ENCODE measurements at places on chromosomes 1 and 21. TPM values are rescaled to one million over a fixed set of nuclear protein-coding genes. Genes with fewer than 3 reads are reported as not detected.
A peak's percentile ranks its signal among the peaks of the same experiment; 100 is the strongest.

The CYP2J2 gene
- total RNA-seq, result 160 TPM

The LENEP gene
- total RNA-seq, result not detected

- no peak for DNase-seq
These were observed 59.5 kb upstream of the RGS2 start for GRCh38 chr1:192749349-192749748.

DNA sequence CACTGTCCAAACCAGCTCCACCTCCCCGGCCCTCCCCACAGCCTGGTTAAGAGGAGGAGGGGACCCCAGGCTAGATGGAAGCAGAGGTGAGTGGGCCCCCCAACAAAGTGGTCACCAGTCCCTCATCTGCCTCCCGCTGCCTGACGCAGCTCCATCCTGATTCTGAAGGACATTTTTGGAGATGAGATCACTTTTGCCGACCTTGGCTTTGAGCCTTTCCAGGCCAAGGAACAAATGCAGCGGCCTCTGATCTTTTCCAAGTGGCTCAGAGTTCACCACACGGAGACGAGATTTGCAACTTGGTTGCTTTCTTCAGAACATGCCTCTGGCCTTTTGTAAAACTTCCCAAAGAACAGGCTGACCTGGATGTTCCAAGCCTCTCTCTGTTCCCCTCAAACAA lies 223.1 kb downstream of the NPHP4 start:
- no peak for DNase-seq

- no peak for DNase-seq
These were observed 626.9 kb upstream of the ADGRL4 start for GRCh38 chr1:79633456-79633855.

The UMODL1 gene
- not detected for total RNA-seq

DNA sequence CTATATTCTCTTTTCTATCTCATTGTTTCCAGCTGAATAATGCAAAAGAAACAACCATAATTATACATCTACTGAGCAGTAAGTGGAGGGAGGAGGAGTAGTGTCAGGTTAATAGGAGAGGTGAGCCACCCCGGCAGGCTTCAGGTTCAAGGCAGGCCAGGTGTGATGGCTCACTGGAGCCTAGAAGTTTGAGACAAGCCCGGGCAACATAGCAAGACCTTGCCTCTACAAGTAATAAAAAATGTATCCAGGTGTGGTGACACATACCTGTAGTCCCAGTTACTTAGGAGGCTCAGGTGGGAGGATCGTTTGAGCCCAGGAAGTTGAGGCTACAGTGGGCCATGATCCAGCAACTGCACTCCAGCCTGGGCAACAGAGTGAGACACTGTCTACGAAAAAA lies 1.9 kb upstream of the DIP2A start:
- DNase-seq, result no peak

The SMCP gene
- total RNA-seq, result not detected

- DNase-seq, result no peak
These were observed 123.7 kb downstream of the S1PR1 start for GRCh38 chr1:101360506-101360905.

The C1orf53 gene
- 7.4 TPM for total RNA-seq

DNA sequence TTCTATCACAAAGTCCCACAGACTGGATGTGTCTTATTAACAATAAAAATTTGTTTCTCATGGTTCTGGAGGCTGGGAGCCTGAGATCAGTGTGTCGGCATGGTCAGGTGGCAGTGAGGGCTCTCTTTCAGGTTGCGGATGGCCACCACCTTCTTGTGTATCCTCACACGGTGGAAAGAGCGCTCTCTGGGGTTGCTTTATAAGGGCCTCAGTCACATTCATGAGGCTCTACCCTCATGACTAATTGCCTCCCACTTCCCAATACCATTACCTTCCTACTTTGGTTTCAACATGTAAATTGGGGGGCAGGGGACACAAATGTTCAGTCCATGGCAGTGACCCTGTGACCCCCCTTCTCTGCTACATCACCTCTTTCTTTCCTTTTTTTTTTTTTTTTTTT lies 20.7 kb upstream of the MX1 start:
- no peak for DNase-seq

- peak; percentile 43 for DNase-seq
These were observed 34.5 kb downstream of the PARP1 start for GRCh38 chr1:226373376-226373775.

DNA sequence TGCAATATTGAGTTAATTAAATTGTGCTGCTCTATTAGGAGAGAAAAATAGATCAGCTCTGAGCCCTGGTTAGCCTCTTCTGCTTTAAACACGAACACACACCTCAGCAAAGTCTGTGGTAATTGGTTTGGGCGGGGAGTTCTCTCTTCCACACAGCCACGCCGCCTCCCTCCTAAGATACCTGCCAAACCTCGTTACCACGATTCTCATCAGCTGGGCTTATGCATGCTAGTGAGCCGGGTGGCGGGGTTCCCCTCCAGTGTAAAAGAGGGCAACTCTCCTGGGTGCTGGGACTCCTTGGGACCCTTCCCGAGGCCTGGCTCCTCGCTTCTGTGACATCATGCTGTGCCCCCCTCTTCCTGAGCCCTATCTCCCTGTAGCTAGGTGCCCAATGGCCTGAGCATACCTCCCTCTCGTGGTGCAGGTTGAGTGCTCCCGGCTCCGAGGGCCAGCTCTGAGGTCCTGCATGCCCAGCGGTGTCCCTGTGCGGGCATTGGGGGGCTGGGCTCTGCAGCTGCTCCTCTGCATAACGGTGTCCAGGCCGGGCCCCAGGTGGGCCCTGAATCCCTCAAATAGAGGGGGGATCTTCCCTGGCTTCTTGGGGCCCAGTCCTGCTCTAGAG lies 182.9 kb downstream of the PRDM16 start:
- DNase-seq, result no peak

GRCh38 chr1:231793893-231794292 lies 167.3 kb downstream of the DISC1 start:
- DNase-seq, result no peak

DNA sequence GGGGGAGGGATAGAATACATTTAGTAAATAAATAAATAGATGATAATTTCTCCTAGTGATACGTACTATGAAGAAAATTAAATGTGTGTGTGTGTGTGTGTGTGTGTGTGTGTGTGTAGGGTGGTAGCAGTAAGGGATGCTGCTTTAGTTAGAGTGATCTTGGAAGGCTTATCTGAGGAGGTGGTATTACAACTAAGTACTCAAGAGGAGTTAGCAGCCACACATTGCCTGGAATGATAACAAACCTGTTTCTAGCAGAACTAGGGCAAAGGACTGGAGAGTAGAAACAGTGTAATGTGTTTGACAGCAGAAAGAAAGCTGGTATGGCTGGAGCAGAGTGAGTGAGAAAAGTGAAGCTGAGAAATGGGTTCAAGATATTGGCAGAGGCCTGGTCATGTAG lies 58.3 kb upstream of the FASLG start:
- no peak for DNase-seq

DNA sequence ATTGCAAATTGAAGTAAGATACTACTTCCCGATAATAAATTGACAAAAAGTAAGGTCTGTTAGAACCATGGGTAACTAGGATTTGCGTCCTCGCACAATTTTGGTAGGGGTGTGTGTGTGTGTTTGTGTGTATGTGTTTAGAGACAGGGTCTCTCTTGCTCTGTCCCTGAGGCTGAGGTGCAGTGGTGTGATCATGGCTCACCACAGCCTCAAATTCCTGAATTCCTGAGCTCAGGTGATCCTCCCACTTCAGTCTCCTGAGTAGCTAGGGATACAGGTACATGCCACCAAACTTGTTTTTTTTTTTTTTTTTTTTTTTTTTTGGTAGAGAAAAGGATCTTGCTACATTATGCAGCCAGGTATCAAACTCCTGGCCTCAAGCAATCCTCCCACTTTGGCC lies 209.2 kb upstream of the ESRRG start:
- DNase-seq, result no peak

The CCDC27 gene
- not detected for total RNA-seq
